ENCODE measurements at places on chromosomes 11 and 22.
A peak's percentile ranks its signal among the peaks of the same experiment; 100 is the strongest.

DNA sequence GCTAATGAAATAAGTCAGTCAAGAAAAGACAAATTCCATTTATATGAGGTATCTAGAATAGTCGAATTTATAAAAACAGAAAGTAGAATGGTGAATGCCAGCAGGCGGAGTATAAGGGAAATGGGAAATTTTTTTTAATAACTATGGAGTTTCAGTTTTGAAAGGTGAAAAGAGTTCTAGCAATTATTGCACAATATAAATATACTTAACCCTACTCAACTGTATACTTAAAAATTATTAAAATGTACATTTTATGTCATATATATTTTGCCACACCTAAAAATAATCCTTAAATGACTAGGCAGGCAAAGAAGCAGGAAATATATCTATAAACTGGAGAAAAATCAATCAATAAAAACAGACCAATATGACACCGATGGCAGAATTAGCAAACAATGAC, 196.5 kb upstream of the UBASH3B start:
- no peak for DNase-seq

DNA sequence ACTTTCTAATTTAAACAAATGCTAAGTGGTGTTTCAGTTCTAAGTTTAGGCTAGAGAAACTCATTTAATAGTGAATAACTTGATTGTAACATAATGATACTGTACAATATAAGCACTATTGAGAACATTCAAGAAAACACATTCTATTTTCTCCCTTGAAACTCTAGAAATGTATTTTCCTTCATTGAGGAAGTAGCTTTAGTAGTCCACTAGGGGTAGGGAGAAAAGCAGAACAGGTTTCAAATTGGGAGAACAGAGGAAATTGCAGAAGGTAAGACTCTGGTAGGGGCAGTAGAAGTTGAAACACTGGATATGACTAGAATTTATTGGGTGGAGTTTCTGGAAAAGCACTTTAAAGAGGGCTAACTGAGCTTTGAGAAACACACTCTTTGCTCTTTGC, 31.6 kb upstream of the MPPED2 start:
- DNase-seq, result no peak

DNA sequence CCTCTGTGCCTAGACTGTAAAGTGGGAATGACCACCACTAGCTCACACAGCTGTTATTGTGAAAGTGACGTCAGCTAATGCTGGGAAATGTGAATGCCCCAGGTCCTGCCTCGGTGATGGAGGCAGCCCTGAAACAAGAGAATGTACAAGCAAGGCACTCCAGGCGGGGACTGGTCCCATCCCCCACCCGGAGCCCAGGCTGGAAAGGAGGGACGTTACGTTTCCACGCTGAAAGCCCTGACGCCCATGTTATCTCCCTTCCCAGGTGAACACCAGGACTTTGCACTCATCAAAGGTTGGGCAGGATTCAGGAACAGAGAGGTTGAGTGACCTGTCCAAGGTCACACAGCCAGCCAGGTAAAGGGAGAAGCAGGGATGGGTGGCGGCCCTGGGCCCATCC, 784 bp downstream of the SULT4A1 start:
- no peak for DNase-seq

GRCh38 chr11:120657306-120658070, 145.9 kb downstream of the GRIK4 start:
- DNase-seq, result no peak

- peak; percentile 74 for DNase-seq
These were observed 708 bp downstream of the MAML2 start for GRCh38 chr11:96342014-96342960.

DNA sequence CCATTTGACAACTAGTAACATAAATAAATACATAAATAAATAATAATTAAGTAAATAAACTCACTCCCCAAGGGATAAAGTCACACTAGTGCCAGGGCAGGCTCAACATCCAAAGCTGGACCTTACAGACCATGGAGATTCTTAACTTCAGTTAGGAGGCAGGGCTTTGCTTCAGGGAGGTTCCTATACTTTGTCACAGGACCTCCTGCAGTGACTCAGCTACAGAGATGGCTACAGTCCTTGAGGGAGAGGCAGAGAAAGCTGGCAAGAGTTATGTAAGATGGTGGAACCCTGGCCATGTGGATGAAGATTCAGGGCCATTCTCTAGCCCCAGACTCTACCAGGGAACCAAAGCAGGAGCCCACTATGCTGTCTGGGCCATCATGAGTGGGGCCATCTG, 74.1 kb upstream of the CADM1 start:
- no peak for DNase-seq

DNA sequence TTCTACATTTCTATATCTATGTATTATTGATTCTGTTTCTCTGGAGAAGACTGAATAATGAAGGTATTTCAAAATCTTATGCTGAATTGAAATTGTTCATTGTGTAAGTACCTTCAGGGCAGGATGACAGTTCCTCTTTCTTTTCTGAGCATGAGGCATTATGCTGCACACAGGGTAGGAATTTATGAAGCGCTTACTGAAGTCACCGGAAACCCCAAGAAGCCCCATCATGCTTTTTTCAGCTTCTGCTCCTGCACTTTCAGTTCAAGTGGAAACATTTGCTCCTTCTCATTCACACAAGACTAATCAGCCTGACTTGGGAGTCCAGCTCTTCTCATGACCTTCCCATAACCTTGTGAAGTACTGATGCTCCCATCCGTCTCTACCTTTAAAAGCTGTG, 314.7 kb upstream of the SORL1-AS1 start:
- no peak for DNase-seq

GRCh38 chr11:106132582-106133354, 55.3 kb downstream of the AASDHPPT start:
- no peak for DNase-seq

GRCh38 chr11:19573666-19574065, 139.0 kb upstream of the NAV2 start:
- DNase-seq, result peak; percentile 79

DNA sequence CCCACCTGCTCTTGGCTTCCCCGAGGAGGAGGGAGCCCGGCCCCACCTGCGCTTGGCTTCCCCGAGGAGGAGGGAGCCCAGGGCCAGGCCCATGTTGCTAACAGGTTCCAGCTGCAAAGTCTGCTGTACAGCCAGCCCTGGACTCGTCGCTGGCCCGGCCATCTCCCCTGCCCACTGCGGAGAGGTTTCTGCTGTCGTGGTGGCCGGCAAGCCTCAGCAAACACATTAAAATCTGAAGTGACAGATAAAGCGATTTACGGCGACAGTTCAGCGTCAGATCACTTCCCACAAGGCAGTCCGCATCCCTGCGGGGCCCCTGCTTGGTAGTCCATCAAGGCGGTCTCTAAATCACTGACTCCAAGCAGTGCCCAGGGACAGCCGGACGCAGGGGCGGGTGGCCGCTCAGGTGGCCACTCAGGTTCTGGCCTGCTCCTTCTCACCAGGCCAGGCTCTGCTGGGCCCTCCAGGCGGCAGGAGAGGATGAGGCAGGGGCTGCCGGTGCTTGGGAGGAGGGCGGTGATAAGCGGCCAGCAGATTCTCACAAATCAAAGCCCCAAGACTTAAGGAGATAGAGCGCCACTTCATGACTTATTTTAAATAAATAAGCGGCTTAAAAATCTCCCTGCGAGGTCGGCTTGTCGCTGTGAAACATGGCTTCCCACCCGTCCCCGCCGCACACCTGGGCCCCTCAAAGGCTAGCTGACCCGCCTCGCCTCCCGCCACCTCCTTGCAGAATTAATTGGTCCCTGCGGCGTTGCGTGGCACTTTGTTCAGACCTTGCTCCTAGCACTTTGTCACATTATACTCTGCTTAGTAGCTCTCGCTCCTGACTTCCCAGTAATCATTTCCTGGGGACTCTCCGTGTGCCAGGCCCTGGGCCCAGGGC, 21.1 kb downstream of the MACROD1 start:
- DNase-seq, result no peak

- no peak for DNase-seq
These were observed 84.3 kb downstream of the CCDC81 start for GRCh38 chr11:86459002-86459385.

DNA sequence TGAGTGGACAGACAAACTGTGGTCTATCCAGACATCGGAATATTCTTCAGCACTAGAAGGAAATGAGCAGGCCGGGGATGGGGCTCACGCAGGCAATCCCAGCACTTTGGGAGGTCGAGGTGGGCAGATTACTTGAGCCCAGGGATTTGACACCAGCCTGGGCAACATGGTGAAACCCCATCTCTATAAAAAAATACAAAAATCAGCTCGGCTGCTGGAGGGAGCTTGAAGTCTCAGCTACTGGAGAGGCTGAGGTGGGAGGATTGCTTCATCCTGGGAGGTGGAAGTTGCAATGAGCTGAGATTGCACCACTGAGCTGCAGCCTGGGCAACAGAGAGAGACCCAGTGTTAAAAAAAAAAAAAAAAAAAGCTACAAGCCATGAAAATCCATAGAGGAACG, 8.0 kb upstream of the CTSD start:
- DNase-seq, result no peak
